ENCODE measurements at places on chromosomes 7 and 10. TPM values are rescaled to one million over a fixed set of nuclear protein-coding genes. Genes with fewer than 3 reads are reported as not detected.

DNA sequence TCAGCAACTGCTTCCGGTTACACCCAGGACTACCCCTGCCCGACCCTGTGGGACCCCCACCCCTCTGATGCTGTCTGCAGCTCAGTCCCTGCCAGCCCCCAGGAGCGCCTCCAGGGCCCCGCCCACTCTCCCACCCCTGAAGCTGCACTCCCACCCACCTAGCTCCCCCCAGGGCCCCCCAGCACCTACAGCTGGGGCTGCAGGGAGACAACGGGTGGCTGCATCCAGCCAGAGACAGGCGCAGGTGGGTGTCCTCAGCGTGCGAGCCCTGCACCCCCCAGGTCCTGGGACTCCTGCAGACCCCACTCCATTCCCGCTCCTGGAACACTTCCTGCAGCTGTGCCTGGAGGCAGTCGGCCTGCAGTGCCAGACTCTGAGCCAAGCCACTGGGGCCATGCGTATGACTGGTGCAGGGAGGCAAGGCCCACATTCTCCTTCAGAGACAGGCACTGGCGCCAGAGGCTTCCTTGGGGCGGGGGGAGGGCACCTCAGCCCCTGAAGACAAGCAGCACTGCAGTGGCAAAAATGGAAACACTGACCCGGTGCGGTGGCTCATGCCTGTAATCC is 6.1 kb downstream of the CYP2W1 start:
- no peak for DNase-seq

GRCh38 chr7:105003872-105004510 is 10.0 kb upstream of the KMT2E start:
- DNase-seq = no peak

DNA sequence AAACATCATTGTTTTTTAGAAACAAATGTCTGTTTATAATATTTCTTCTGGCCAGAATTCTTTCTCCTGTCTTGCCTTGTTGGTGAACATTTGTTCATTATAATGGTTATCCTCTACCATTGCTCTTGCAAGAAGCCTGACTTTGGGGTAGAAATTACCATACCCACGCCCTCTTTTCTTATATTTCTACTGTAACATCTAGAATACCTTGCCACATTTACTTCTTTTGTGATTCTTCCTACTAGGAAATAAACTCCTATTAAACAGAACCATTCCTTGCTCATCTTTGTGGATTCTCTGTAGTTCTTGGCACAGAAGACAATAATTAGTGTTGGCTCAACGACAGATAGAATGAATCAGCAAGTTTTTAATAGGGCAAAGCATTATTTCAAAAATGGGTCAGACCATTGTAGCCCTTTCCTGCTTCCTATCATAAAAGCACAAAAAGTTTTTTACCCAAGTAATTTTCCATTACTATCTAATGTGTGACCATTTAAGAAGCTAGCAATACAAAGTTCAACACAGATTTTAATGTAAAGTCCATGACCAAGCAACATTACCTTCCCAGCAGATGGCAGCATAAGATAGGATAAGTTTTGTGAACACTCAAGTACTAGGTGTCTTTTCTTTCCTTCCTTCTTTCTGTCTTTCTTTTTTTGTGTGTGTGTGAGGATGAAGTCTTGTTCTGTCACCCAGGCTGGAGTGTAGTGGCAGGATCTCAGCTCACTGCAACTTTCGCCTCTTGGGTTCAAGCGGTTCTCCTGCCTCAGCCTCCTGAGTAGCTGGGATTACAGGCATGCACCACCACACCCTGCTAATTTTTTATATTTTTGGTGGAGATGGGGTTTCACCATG is 270.4 kb downstream of the HGF start:
- peak; percentile 9 for DNase-seq

DNA sequence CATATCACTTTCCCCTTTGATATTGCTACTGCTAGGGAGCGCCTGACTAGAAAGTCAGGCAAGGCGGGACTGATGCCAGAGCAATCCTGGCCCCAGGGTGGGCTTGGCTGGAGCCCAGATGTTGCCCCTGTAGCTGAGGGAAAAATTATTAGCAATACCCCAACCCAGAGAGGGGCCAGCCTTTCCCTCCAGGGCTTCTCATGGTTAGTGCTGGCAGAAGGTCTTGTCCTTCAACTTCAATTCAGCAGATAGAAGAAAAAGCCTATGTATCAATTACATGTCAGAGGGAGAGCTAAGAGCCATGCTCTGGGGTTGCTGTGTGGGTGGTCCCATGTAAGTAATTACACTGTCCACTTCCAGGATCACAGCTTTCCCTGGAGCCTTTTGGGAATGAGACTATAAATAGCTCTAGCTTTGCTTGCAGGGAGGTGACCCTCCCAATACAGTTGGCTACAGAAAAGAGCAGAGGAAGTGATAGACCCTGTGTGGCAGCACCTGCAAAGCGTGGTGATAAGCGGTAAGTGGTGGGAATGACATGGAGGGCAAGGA is 579.1 kb downstream of the CCSER2 start:
- no peak for DNase-seq

- DNase-seq = peak; percentile 77
Observed at GRCh38 chr10:67612577-67613537, 83.1 kb downstream of the CTNNA3 start.

DNA sequence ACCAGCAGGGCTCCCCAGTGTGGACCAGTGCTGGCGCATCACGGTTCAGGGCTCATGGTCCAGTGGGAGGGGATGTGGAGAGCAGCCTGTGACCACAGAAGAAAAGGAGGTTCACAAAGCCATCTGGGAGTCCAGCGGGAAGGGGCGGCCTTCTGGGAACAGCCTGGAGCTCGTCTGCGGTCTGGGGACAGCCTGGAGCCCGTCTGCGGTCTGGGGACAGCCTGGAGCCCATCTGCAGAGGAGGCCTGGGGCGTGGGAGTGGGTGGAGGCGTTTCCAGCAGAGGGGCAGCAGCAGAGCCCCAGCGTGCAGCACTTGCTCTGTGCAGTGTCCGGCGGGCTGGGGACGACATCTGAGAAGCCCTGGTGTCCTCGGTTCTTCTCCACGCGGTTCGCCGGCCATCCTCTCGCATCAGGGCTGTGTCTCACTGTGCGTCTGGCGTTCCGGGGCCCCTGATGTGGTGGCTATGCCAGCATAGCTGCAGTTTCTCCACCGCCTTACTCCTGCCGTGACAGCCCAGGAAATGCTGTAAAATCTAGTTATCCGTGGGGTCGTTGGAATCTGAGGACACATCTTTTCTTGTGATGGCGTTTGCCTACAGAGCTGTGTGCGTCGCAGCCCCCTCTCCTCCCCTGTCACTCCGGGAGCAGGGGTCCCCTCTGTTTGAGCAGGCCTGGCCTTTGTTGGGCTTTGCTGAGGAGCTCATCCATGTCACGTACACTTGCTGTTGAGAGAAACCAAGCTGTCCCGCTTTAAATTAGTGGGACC is 104.6 kb downstream of the INPP5A start:
- DNase-seq = no peak

DNA sequence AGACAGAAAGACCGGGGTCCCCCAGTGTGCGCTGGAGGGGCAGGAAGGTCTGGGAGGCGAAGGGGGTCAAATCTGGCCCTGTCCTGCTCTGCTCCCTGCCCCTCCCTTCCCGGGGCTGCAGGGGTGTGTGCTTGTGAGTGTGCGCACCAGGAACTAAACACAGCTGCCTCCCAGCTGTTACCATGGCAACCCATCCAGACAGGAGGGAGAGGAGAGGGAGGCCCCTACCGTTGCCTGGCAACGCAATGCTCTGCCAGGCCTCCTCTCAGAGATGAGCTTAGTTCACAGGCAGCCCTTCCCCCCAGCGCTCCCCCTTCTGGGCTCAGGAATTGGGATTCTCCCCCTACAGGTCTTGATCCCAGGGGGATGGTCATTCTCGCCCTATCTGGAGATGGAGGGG is 6.1 kb downstream of the NYAP1 start:
- peak; percentile 70 for DNase-seq

DNA sequence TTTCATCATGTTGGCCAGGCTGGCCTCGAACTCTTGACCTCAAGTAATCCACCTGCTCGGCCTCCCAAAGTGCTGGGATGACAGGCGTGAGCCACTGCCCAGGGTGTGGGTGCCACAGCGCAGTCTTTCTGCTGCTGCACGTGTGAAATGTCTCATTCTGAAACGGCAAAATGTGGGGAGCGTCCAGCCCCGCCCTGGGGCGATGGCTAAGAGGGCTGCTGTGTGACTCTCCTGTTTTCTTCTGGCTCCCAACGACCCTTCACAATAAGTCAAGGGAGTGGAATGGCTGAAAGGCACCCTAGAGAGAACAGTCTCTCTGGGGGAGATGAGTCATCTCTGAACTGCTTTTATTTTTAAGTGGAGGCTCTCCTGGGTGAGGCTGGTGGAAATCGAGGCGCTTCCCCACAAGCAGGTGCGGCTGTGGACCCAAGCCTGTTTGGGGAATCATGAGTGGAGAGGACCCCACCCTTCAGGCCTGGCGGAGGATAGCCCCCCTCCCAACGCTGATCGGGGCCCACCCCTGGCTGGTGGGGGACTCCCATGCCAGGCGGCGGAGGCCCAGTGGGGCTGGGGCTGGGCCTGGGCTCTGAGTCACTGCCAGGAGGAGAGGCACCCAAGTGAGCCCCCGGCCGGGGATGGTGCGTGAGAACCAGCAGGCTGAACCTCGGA is 18.0 kb downstream of the ADAP1 start:
- DNase-seq = no peak

DNA sequence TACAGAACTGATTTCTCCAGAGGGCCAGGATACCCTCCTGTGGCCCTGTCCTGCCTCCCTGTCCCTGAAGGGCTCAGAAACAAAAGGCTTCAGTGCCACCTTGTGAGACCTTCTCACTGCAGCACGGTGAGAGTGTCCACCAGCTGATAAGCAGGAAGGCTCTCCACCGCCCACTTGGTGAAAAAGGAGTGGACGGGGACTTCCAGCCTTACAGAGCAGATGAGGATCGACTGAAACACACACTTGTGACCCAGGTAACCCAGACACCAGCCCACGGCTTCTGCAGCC is 330.1 kb downstream of the GRID1 start:
- no peak for DNase-seq

GRCh38 chr7:49295146-49295545 is 370.8 kb downstream of the CDC14C start:
- DNase-seq = no peak

- no peak for DNase-seq
Observed at GRCh38 chr10:27826369-27826768, 80.8 kb upstream of the MKX start.

DNA sequence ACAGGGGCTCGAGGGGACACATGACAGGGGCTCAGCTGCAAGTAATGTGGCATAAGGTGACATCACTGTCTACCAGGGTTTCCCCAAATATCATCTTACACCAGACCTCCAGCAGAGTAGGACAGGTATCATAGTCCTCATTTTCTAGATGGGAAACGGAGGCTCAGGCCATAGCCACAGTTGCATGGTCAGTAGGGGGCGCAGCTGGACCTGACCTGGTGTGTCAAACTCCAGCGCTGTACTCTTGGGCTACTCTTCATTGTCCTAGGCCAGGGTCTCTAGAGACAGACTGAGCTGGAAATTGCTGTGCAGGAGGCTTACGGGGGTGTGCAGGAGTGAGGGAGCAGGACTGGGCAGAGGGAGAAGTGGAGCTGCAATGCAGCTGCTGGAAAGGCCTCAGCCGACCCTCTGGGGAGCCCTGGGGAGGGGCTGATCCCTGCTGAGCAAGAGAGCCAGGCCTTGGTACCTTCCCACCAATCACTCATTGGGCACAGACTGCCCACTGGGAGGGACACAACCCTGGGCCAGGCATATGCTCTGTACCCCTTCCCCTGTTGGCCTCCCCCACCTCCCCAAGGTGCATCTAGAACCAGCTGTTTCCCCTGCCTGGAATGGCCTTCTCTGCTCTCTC is 89.9 kb downstream of the CDH23 start:
- peak; percentile 29 for DNase-seq

GRCh38 chr7:140242057-140243031 is 65.6 kb upstream of the KDM7A start:
- DNase-seq = no peak

The PRTFDC1 gene
- 0.46 TPM for total RNA-seq

The ZNF12 gene
- 25.7 TPM for total RNA-seq

The PTN gene
- not detected for total RNA-seq

The MACC1 gene
- 0.06 TPM for total RNA-seq

The CTBP2 gene
- total RNA-seq = 0.40 TPM

The FKBP9 gene
- 0.33 TPM for total RNA-seq

Measured in activated CD4-positive, alpha-beta T cell treated with anti-CD3 and anti-CD28 coated beads, Interleukin-2, amount 10 ng/mL, durations not matched to agents 7 days and 5 days (primary cell).